ENCODE measurements at places on chromosomes 11 and 22.

DNA sequence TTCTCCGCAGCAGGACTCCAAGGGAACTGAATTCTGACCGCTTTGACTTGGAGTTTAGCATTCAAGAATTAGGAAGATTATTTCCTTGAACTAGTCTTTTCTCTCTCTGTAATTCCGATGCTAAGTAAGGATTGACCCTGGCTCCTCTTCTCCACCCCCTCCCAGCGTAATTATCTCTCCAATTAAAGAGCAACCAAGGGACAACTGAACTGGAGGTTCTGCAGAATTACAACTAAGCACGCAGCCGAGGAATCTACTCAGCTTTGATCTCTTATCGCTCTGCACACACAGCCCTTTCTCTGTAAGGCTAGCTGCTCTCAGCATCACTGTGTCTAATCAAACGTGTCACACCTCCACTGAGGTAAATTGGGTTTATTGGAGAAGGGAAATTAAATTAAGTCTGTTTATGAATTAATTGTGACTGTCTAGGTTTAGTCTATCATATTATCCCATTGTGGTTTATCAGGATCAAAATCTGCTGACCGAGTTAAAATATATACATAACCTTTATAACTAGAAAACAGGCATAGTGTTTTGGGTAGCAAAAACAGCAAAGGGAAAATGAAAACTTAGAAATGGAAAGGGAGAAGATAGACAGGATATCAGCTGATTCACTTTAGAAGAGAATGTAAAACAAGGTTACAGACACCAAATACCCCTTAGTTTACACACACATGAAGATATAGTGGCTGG lies 241.3 kb upstream of the LARGE1 start:
- DNase-seq: no peak

DNA sequence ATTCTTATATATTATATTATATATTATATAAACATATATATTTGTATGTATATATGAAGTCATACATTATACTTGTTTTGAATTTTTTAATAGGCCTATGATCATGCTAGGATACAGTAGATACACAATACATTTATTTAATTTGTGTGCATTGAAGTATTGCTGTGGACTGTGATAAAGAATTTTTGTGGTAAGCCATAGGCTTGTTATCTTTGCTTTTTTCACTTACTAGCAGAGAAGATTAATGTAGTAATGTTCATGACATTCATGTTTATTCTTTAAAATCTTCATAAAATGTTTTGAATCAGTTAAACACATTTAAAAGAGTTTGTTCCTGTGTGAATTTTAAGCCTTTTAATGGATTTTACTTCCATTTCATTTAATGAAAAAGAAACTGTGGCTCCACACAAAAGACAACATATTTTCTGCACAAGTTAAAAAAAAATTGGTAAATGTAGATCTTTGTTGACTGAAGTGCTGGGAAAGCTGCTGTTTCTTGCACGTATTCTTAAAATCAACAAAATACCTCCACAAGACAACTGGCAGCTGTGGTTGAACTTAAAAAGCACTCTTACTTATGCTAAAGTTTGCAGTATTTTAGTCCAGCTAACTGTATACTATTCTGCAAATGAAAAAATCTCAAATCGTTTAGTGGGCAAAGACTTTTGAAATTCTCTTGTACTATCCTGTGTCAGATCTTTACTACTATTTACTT lies 156.2 kb downstream of the TMEM135 start:
- no peak for DNase-seq

- no peak for DNase-seq
These were observed 82.4 kb upstream of the RTL6 start for GRCh38 chr22:44580176-44581095.

GRCh38 chr11:75503531-75504099 lies 22.1 kb downstream of the GDPD5 start:
- no peak for DNase-seq

- no peak for DNase-seq
These were observed 8.2 kb upstream of the MAPK8IP1 start for GRCh38 chr11:45877221-45877620.

DNA sequence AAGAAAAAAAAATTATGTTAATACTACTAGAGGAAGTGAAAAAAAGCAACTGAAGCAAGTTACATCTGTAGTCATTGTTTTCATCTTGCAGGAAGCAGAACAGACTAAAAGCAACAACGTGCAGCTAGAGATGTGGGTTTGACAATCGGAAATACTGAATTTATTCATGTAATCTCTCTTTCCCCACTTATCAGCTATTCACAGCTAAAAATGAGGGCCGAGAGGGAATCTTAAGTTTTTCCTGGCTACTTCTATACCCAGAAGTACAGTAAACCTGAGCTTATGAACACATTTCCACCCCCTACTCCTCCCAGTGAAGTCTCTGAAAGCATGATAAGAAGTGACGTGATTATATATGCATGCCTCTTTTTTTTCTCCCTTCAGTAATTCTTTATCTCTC lies 116.5 kb downstream of the SPON1 start:
- peak; percentile 67 for DNase-seq
